Activated CD4-positive, alpha-beta T cell treated with anti-CD3 and anti-CD28 coated beads for 4 hours (primary cell): ENCODE measurements at places on chromosomes 3 and 15.

DNA sequence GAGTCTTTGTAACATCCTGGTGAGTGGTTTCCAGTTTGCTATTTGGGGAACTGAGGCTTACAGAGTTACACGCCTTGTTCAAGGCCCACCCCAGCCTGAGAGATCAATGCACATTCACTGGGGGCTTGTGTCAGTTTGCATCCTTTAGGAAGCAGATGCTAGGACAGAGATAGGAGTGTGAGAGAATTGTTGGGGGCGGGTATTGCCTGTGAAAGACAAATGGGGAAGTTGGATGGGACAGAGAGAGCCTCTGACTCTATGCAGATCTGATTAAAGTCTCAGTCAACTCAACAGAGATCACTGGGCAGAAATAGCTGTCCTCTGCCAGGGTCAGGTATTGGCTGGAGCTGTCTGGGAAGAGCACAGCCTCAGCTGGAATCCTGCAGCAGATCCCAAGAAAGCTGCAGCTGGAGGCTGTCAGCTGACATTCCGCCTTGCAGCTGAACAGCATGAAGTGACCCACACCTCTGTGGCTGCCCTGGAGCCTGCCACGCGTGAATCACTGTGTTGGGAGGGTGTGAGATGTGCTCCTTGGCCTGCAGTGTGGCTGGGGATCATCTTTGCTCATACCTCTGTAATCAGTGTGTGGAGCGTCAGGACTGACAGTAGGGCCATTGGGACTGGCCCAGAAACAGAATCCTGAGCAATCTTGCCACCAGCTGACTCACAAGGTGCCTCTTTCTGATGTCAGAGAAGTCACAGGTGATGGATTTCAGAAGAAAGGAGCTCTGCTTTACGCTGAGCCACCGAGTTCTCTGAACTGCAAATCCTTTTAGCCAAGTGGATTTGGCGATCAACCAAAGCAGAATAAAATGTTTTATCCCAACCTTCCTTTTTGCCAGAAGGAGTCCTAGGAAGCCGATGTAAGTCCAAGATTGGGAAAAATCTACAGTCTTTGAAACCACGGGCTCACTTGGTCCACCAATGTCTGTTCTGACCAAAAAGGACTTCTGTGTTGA, 284.1 kb upstream of the LRRFIP2 start:
- no peak for DNase-seq

DNA sequence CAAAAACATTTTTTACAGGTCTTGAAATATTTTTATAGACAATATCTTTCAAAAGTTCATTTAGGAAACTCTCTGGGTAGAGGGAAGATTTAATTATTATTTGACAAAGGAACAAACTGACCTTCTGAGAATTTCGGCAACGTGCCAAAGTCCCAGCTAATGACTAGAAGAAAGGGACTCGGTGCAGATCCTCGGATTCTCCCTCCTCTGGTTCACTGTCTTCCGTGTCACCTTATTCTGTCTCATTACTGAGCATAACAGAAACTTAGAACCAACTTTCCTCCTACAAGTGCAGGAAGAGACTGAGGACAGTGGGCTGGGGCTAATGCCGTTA, 339.1 kb downstream of the MECOM start:
- no peak for DNase-seq

DNA sequence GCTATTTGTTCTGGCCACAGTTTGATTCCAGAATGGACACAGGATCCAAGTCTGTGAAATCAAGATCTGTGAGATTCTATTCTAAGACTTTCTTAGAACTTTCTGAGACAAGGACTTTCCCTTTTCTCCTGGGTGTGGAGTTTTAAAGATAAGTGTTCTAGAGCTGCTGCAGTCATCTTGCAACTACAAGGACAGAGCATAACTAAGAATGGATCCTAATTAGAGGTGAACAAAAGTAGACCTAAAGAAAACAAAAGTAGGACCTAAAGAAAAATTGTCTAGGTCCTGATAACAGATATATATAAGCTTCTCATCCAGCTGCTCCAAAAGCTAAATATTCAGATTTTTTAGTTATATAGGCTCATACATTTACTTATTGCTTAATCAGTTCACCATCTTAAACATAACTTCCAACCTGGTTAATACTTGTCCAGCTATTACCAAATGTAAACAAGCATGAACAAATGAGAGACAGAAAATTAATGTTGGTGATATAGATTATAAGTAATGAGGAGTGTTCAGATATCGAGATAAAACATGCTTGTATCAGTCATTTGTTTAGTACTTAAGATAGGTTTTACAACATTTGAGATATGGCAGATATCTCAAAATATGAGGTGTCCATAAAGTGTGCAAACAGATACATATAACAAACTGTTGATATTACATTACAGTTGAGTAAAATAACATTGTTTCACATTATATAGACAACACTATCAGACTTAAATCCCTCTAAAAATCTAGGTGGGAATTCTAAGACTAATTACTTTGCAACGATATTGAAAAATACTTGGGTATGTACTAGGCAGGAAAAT, 75.1 kb downstream of the CD200 start:
- DNase-seq = no peak

DNA sequence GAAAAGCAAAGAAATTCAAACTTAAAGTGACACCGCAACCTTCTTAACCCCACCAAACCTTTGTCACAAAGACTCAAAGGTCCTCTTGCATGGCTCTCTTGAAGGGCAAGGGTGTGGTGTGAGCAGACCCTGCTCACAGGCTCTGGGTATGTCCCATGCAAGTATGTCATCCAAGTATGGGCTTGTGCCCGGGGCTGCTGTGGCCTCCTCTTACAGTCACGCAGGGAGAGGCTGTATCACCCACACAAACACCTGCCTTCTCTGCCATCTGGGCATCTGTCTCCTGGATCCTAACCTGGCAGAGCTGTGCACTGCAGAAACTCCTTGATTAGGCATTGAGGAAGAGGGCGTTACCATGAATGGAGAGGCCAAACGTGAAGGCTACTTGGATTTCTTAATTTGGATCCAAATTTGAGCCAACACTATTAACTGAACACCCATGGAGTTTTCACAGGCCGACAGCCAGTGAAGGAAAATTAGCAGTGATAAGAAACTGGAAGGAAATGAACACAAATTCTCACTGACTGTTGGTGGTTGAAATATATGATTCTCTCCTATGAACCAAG, 146.6 kb downstream of the DUT start:
- DNase-seq = no peak

- no peak for DNase-seq
Observed at GRCh38 chr3:29348316-29348715, 67.4 kb downstream of the RBMS3 start.

- DNase-seq = no peak
Observed at GRCh38 chr15:25784876-25785640, 78.1 kb downstream of the ATP10A start.

GRCh38 chr15:28907338-28907960, 21.7 kb downstream of the APBA2 start:
- no peak for DNase-seq

GRCh38 chr15:55799291-55800212, 56.6 kb upstream of the PRTG start:
- DNase-seq = no peak

GRCh38 chr3:150763841-150764483, 993 bp upstream of the SIAH2 start:
- DNase-seq = peak; percentile 48

DNA sequence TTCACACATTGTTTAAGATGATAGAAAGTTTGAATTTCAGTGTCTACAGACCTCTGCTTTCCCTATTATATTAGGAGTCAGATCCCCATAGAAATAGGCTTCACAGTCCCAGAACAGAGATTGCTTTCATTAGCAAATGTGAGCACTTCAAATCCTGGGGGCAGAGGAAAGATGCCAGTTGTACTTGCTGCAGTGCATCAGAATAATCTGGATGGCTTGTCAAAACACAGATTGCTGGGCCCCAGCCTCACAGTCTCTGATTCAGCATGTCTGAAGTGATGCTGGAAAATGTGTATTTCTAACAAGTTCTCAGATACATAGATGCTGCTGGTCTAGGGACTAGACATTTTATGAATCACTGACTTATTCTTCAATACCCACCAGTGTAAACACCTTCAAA, 375.2 kb downstream of the FGF12 start:
- DNase-seq = no peak

- DNase-seq = no peak
Observed at GRCh38 chr15:100918690-100919480, at the start of gene LRRK1. TSS of gene LRRK1 (plus strand) at chr15:100919357. CDS start at chr15:100924633, 5,276 bp downstream.

GRCh38 chr15:56891852-56892440, 26.5 kb upstream of the TCF12 start:
- DNase-seq = no peak

GRCh38 chr3:195034541-195034940, 236.4 kb downstream of the XXYLT1 start:
- no peak for DNase-seq

DNA sequence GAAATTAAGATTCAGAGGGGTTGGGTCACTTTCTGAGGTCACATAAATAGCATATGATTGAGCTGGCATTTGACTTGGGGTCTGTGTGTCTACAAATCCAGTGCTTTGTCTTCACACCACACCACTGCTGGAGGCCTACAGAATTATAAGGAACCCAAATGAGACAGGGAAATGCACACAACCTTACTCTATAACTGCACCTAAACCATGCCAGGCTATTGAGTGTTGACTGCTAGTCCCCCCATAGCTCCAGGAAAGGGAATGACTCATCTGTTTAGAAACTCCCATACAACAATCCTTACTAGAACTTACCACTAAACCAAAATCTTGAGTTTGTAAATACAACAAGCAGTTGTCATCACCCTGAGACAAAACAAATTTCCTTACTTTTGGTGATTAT, 16.9 kb upstream of the TSC22D2 start:
- no peak for DNase-seq

DNA sequence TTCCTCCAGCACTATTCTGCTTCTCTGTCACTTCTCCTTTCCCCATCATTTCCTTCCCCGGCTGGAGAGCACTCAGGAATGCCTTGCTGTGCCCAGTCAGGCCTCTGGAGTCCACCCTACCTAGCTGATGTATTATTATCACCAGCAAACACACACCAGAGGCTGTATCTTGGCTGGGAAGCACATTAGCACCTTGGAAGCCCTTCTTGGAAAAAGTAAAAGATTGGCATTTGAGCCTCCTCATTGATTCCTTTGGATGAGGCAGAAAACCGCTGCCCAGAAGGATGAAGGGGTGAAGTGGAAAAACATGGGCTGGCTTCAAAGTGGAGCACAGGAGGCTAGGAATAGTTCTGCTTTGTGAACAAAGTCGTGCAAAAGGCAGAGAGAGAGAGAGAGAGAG, 244.3 kb downstream of the RPLP1 start:
- no peak for DNase-seq

DNA sequence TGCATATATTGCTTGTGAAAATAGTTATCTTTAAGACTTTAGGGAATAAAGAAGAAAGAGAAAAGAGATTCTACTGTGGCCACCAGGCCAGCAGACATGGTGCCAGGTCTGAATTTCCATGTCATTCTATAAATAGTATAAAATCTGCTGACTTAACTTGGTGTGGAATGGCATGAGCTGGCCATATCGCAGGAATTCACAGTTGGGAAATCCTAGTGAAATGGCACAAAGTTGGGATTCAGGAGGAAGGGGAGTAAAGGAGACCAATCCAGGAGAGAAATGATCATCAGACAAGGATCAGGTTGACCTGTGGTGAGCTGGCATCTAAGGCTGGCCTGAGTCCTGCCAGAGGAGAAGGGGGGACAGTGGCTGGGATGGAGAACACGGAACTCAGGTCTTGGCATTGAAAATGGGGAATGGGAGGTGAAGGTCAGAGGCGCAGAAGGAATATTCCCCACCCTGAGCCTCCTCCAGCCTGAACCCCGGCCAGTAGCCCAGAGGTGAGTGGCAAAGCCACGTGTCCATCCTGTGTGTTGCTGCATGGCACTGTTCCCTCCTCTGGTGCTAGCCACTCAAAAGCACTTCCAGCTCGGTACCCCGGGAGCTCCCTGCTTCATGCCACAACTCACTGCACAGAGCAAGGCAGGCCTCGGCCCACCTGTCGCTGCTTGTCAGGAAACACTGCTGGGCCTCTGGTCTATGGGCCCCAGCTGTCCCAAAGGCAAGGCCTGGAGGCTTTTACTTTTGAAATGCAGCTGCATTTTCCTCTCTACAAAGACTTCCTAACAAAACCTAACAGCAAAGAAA, 51.4 kb downstream of the SSUH2 start:
- DNase-seq = no peak

DNA sequence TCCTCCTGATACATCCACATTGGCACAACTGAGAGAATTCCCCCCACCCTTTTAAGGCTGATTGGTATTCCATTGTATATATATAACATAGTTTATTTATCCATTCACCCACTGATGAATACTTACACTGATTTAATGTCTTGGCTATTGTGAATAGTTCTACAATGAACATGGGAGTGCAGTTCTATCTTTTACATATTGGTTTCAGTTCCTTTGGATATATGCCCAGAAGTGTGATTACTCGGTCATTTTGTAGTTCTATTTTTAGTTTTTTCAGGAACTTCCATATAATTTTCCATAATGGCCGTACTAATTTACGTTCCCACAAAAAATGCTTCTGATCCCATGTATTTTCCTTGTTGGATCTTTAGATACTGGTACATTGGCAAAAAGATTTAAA, 135.3 kb downstream of the FMN1 start:
- DNase-seq = no peak

DNA sequence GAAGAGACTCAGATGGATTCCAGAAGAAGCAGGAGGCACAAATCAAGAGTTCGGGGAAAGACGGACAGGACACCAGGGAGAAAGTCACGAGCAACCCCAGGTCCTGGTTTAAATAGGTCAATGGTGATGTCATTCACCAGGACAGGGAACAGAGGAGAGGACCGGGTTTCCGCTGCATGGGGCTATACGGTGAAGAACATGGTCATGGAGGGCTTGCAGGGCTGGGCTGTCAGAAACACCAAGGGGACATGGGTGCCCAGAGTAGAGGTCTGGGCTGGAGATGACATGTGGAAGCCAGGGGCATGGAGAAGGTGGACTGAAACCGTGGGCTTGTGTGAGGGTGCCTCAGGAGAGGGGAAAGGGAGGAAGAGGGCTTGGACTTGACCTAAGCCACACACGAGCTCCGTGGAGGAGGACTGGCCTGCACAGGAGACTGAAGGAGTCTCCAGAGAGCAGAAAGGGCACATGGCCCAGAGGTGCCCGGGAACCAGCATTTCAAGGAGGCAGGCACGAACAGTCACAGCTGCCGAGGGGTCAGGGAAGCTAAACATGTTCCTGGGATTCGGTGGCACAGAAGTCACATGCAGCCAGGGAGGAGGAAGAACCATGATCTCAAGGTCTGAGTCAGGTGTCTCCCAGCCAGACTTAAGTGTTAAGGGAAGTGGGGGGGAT, 54.2 kb upstream of the RPL32 start:
- DNase-seq = no peak
